ENCODE measurements at places on chromosomes 6 and 20.

GRCh38 chr20:5789827-5790226 lies 39.6 kb downstream of the SHLD1 start:
- no peak for DNase-seq

- DNase-seq = no peak
Measured at GRCh38 chr20:62728781-62729300, 20.2 kb downstream of the NTSR1 start.

- DNase-seq = no peak
Measured at GRCh38 chr6:35725081-35725708, 11.6 kb upstream of the ARMC12 start.

DNA sequence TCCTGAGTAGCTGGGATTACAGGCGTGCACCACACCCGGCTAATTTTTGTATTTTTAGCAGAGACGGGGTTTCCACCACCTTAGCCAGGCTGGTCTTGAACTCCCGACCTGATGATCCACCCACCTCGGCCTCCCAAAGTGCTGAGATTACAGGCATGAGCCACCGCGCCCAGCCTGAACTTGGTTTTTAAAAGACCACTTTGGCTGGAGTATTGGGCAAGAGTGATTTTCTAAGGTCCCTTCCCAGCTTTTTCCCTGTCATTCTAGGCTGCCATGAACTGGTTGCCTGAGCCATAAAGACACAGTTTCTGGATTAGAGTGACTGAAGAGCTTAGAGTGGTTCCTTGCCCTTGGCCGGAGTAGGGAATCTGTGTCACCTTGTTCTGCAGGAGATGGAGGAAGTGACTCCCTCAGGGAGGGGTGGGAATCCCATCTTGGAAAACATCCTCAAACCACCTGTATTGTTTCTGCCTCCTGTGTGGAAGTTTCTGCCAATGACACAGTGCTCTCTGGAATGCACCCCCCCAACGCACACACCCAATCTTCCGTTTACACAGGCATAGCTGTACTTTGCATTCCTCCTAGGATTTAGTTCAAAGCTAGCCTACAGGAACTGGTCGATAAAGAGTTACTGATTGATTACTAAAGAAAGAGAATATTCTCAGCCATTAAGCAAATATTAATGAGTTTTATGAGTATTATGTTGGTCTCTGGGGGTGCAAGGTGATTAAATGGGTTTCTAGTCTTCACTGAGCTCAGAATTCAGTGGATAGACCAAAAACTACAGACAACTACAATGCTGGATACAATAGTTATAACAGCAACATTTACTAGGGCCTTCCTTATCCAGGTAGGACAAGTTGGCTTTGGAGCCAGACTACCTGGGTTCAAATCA lies 18.2 kb downstream of the BCL2L1 start:
- no peak for DNase-seq

DNA sequence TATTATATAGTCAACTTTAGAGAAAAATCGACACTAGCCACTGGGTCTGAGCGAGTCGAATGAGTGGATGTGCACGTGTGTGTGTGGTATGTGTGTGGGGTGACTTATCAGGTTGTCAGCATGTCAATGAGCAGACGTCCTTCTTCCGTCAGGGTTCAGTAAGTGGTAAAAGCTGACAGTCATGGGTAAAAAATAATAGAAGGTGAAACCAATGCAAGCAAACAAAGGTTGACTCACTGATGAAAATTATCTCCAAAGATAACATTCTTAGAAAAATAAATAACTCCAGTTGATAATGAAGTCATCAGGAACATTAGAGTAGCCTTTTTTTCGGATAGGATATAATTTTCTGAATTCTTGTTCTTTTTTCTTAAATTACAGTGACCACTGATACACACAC lies 243.8 kb upstream of the FOXQ1 start:
- DNase-seq = no peak

DNA sequence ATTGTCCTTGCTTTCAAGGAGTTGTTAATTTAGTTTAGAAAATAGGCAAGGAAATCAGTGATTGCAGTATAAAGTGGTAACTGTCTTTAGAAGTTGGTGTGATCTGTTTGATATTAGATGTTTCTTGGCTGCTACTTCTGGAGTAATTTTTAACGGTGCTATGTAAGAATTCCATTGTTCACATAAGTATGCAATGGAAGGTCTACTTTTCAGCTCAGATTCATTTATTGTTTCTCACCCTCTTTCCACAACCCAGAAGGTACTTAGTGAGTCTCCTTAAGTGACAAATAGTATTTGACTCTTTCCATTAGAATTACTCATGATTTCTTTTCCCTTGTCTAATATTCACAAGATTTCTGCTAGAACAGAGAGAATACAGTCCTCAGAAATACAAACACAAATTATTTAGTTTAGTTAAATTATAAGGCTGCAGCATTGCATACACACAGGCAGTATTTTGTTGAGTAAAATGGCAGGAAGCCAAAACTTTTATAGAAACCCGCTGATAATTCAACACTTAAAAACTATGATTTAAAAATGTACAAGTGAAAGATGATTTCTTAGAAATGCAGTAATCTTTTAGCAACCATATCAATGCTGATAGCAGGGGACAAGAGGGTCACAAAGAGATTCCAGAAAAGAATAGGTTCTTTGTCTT lies 554.3 kb downstream of the CD109 start:
- no peak for DNase-seq

- no peak for DNase-seq
Measured at GRCh38 chr6:88964509-88964908, 1.1 kb upstream of the RNGTT start.

- DNase-seq = no peak
Measured at GRCh38 chr6:124868481-124868880, 93.8 kb upstream of the RNF217 start.

- no peak for DNase-seq
Measured at GRCh38 chr6:166335378-166336302, 6.7 kb downstream of the SFT2D1 start.

DNA sequence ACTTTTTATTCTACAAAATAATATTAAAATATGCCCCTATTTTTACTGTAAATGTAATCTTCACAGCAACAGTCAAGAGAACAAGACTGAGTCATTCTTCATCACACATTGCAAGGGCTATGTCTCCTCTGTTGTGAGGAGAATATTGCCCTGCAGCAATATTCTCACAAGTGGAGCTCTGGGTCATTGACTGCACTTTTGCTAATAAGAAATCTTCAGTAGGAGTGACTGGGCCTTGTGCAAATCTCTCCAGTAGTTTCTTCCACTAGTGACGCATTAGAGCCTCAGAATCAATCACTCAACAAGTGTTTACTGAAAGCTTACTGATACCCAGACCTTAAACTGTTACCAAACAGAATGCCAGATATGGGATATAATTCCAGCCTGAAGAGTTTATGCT lies 49.1 kb downstream of the LAMA2 start:
- no peak for DNase-seq

GRCh38 chr6:149864578-149865535 lies 698 bp upstream of the LRP11 start:
- no peak for DNase-seq

GRCh38 chr20:32807706-32808105 lies 12.0 kb upstream of the MAPRE1 start:
- DNase-seq = no peak

GRCh38 chr20:11436113-11436905 lies 481.4 kb upstream of the BTBD3 start:
- no peak for DNase-seq

- DNase-seq = no peak
Measured at GRCh38 chr20:54995553-54995952, 520.2 kb downstream of the DOK5 start.

- DNase-seq = no peak
Measured at GRCh38 chr6:133223452-133224029, 17.6 kb upstream of the EYA4 start.

GRCh38 chr6:52363228-52363867 lies 1.4 kb downstream of the PAQR8 start:
- no peak for DNase-seq

DNA sequence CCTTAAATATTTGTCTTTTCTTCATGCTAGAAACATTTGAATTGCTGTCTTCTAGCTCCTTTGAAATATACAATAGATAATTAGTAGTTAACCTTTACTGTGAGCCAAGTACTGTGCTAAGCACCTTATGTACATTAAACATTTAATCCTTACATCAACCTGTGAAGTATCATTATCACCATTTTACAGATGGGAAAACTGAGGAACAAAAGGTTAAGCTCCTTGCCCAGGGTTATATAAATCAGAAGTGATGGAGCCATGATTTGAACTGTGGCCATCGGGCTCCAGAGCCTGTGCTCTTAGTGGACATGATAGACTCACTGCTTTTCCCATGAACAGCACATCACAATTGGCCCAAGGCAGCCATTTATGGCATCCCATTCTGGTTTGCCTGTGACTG lies 140.9 kb downstream of the UNC5CL start:
- no peak for DNase-seq

- peak; percentile 3 for DNase-seq
Measured at GRCh38 chr20:37615340-37616109, 78.3 kb upstream of the CTNNBL1 start.

DNA sequence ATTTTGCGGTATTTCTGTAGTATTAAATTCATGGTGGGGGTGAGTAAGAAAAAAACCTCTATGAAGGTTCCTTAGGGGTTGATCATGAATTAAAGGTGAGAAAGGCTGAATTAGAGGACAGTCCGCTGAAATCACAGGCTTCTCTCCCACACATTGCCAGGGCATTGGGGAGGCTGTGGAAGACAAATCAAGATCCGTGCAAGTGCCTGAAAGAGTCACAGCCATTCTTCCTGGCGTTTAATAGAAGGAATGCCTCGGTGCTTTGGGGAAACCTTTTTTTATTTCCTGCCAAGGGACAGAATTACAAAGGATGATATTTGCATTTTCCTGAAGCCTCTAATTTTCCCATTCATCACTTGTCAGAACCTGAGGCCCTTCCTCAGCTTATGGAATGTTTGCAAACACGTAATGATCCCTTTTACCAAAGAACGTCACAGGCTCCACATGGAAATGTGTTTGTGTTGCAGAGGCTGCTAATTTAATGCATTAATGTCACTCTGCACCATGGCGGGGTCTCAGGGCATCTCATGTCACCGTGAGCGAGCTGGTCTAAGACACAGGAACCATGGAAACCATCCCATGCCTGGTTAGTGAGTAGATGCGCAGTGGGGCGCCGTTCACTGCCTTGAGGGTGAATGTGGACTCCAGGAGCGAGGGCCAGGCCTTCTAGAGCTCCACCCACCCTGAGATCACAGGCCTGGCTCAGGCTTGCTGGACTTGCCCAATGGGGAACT lies 185.9 kb upstream of the SULF2 start:
- no peak for DNase-seq

DNA sequence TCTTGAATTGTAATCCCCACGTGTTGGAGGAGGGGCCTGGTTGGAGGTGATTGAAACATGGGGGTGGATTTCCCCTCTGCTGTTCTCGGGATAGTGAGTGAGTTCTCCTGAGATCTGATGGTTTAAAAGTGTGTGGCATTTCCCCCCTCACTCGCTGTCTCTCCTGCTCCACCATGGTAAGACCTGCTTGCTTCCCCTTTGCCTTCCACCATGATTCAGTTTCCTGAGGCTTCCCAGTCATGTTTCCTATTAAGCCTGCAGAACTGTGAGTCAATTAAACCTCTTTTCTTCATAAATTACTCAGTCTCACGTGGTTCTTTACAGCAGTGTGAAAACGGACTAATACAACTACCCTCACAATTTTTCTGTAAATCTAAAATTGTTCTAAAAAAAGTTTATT lies 26.8 kb upstream of the FAM184A start:
- DNase-seq = no peak

DNA sequence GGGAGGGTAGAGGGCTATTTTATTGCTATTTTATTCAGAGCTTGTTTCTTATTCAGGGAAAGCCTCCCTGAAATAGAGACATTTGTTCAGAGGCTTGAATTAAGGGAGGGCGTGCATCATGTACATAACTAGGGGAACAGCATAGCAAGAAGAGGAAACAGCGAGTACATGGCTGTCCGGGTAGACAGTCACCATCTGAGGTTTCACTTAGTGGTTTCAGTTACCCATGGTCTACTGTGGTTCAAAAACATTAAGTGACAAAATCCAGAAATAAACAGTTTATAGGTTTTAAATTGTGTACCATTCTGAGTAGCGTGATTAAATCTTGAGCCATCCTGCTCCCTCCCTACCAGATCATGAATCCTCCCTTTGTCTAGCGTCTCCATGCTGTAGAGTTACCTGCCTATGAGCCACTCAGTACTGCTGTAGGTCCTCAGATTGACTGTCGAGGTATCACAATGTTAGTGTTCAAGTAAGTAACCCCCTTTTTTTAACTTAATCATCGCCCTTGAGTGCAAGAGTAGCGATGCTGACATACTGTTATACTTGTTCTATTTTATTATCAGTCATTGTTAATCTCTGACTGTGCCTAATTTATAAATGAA lies 791.5 kb downstream of the TFAP2A start:
- DNase-seq = no peak

DNA sequence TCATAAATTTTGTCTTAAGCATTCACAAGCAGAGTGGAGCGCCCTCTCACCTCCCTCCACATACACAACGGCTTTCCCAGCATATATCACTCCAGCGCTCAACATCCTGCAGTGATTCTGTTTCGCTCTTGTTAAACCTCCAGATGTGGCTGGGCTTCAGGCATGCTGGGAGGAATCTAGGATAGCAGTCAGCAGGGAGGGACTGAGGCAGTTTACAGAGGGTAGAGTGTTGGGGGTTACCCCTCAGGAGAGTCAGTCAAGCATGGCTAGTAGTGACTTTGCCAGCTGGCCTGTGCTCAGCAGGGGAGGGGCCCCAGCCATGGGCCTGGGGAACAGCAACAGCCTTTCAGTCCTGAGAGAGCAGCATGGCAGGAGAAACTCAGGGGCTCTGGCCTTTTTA lies 161.4 kb upstream of the FLRT3 start:
- no peak for DNase-seq

GRCh38 chr6:166936079-166936787 lies 20.1 kb downstream of the RNASET2 start:
- no peak for DNase-seq

GRCh38 chr6:137800762-137801161 lies 66.3 kb upstream of the TNFAIP3 start:
- DNase-seq = no peak

GRCh38 chr6:139905404-139906052 lies 531.1 kb upstream of the CITED2 start:
- no peak for DNase-seq

DNA sequence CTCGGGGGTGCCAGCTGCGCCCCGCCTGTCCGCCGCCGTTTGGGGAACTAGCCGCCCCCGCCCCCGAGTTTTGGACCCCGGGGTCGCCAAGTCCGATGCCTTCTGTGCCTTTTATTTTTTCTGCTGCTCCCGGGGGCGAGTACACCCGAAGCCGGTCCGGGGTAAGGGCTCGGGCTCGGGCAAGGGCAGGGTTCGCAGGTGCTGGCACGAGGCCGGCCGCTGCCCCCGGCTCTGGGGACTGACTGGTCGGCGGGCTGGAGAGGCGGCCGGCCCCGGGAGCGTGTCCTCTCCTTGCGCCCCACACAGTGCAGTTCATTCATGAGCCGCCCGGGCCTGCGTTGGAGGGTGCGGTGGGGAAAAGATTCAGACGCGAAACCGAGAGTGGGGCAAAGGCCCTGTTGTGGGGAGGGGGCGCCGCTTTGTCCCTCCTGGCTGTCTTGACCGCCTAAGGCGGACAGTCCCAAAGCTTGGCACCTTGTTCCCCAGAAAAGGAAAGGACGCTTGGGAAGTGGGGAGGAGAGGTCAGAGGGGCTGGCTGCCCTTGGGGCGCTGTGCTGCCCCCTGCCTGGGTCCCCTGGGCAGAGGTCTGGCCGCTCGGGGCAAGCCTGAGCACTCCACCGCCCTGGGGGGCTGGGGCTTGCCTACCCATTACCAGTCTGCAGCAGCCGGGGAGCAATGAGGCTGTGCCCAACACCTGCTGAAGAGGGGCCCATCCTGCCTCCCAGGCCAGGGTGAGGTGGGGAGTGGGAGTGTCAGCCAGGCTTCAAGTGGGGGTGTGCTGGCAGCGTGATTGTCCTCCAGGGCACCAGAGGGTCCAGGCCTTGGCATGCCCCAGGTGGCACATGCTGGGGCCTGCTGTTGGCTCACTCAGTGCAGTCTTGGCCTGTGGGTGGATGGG lies 915 bp downstream of the TMEM63B start:
- no peak for DNase-seq

All from stimulated activated CD8-positive, alpha-beta memory T cell treated with anti-CD3 and anti-CD28 coated beads, Interleukin-2, amount 100 ng/mL, for 1 hour (primary cell).